Activated CD8-positive, alpha-beta memory T cell treated with anti-CD3 and anti-CD28 coated beads for 1 hour (primary cell): ENCODE measurements at places on chromosomes 3 and 15.

GRCh38 chr15:53565721-53566120 lies 193.7 kb downstream of the WDR72 start:
- DNase-seq, result no peak

GRCh38 chr15:37967788-37968187 lies 33.3 kb downstream of the TMCO5A start:
- no peak for DNase-seq

- DNase-seq, result no peak
These were observed 2.5 kb upstream of the ADIPOQ start for GRCh38 chr3:186839874-186840641.

GRCh38 chr3:64264501-64265109 lies 39.3 kb upstream of the PRICKLE2 start:
- no peak for DNase-seq

DNA sequence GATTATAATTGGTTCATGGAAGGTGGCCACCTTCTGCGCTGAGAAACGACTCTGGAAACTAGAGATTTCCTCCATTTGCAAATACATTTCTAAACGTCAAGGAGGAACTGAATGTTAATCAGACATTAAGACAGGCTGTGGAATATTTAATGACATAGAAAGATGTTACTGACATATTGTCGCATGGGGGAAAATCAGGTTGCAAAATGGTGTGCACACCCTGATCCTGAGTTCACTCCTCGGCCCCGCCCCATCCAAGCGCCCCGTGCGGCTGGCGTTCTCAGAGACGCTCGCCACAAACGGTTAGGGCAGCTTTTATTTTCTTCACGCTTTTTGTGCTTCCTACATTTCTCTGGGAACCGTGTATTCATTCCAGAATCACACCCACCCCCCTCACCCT lies 10.7 kb downstream of the H1-8 start:
- no peak for DNase-seq

GRCh38 chr3:132180337-132180791 lies 136.8 kb upstream of the ACP3 start:
- DNase-seq, result no peak

DNA sequence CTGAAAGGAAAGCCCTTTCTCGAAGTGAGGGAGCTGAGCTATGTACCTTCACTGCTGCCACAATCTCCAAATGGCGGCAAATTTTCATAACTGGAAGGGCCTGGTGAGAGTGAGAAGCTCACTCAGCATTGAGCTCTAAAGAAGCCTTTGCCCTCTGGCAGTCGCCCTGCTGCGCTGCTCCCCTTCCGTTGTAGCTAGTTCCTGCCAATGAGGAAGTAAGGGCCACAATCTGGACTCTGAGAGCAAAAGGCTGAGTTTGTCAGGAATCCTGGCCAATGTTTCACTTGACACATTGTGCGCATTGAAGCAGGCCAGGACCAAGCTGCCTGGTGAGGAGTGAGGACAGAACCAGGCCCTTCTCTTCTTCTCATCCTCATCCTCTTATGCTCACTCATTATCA lies 579.5 kb downstream of the PDCD6IP start:
- DNase-seq, result no peak

GRCh38 chr3:50121072-50122032 lies 32.6 kb downstream of the RBM5 start:
- peak; percentile 54 for DNase-seq

- DNase-seq, result no peak
These were observed 531 bp upstream of the BLOC1S6 start for GRCh38 chr15:45586601-45587094.

- DNase-seq, result no peak
These were observed 75.4 kb upstream of the LARS2 start for GRCh38 chr3:45312836-45313493.

DNA sequence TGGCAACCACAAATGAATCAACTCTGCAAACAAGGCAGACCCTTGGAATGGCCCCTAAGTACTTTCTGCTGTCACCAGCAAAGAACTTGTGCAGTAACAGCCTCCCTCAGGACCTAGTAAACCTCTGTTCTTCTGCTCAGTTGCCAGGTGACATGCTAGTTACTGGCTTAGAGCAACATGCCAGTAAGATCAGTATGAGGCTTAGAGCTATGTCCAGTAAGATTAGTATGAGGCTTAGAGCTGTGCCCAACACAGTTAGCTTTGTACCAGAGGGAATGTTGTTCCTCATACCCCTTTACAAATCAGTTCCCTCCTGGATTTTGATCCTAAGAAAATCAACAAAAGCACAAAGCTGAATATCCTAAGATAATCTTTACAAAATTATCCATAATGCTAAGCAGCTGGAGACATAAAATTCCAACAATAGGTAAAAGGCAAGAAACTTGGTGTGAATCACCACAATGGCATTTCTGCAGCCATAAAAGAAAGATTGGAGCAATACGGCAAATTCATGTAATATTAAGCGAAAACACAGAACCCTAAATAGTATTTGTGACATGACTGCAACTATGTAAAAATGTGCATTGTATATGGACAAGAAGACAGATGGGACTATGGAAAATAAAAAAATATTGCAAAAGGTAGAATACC lies 107.3 kb upstream of the LPP start:
- DNase-seq, result no peak

- no peak for DNase-seq
These were observed 49.5 kb downstream of the GLDN start for GRCh38 chr15:51390966-51391422.

- DNase-seq, result no peak
These were observed 46.4 kb upstream of the PHLDB2 start for GRCh38 chr3:111812701-111813100.

- no peak for DNase-seq
These were observed 38.7 kb upstream of the MUC13 start for GRCh38 chr3:124973290-124973689.

- DNase-seq, result no peak
These were observed 17.6 kb upstream of the TRAT1 start for GRCh38 chr3:108804966-108805365.

- no peak for DNase-seq
These were observed 53.1 kb upstream of the IP6K2 start for GRCh38 chr3:48770192-48770502.

GRCh38 chr15:100048736-100049135 lies 293.0 kb downstream of the ADAMTS17 start:
- no peak for DNase-seq

- no peak for DNase-seq
These were observed 21.0 kb downstream of the SNAPC5 start for GRCh38 chr15:66476535-66476934.

DNA sequence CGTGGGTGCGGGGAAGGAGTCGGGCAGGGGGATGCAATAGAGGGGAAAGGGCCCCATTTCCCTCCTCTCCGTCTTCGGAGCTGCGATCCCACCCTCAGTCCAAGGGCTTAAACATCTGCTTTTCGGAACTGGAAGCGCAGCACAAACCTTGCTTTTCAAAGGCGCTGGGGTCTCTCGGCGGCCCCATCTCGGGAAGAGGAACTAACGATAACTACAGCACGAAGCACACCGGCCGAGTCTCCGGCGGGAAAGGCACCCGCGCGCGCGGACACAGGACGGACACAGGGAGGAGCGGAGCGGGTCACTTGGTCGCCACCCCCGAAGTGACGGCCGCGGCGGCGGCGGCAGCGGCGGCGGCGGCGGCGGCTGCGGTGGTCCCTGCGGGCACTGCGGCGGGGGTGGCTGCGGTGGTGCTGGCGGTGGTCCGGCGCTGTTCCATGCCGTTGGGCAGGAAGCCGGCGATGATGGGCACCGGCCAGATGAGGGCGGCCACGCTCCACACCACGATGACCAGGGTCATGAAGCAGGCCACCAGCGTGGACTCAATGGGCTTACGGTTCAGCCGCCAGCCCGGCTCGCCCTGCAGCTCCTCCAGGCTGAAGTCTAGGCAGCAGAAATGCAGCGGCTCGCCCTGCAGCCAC lies 1.1 kb downstream of the TMEM158 start:
- DNase-seq, result no peak

DNA sequence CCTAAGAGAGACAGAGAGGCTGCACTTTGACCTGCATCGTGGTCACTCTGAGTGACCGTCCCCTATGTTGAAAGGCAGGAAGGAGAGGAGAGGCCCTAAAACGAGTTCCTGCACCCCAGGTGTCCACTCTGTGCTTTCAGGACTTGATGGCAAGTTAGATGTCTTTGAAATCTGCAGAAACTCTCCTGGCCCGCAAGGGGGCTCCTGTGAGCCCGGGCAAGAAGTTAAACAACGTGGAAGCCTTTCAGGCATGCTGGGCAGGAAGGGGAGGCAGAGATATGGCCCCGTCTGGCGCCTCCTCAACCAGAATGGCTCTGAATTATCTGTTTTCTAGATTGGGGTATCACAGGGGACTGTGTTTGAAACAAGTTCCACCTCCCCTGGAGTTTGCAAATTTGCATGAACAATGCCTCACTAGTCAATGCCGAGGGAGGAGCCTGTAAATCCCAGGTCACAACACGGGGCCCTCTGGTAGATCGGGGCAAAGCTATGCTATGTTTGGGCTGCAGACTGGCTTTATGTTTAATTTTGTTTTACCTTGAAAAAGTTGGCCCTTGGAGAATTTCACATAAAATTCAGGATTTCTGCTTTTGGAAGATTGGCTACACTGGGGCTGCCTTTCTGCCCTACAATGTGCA lies 9.8 kb downstream of the CTXND1 start:
- DNase-seq, result no peak

GRCh38 chr3:184175981-184176376 lies 1.3 kb downstream of the AP2M1 start:
- no peak for DNase-seq

GRCh38 chr3:125022206-125022605 lies 33.6 kb downstream of the HEG1 start:
- DNase-seq, result no peak

DNA sequence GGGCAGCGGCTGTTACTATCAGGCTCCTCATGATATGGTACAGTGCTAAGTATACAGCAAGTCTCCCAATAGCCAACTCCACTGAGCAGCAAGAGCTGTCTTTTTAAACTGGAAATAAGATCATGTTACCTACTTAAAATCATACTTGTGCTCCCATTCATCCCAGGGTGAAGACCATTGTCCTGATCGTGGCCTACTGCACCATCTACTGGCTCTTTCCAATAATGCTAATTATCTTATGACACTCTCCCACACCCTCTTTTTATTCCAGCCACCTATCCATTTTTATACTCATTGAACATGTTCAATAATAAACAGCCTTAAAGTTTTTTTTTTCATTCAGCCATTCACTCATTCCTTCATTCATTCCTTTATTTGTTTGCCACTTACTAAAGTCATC lies 117.7 kb downstream of the GBE1 start:
- no peak for DNase-seq

DNA sequence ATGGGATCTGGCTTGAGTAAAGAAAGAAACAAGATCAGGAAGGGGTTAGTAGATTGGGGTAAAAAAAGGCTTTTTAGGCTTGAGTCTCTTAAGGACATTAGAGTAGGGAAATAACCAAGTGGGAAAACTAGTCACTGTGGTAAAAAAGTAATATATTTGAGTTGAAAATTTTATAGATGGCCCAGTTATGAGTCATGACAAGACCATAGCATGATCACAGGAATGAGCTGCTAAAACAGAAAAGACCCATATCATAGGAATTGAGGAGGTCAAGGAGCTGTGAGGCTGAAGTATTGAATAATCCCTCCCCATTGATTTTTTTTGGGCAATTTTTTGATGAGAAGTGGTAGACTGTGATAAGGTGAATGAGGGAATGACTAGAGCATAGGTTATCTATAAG lies 69.2 kb upstream of the TBC1D5 start:
- no peak for DNase-seq

DNA sequence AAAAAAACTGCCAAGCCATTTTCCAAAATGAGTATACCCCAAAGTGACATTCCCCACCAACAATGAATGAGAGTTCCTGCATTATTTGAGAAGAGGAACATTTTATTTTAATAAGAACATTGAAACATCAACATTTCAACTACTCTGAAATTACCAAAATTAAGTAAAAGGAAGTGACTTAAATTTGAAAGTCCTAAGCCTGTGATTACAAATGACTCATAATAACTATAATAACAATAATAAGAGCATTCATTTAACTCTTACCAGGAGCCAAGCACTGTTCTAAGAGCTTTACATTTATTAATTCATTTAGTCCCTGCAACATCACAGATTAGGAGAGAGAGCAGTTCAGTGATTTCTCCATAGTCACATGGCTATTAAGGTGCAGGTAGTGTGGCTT lies 32.4 kb downstream of the LRRC28 start:
- DNase-seq, result no peak

- no peak for DNase-seq
These were observed 20.7 kb downstream of the HGD start for GRCh38 chr3:120661106-120661905.

GRCh38 chr3:31448035-31448881 lies 84.5 kb upstream of the STT3B start:
- no peak for DNase-seq

DNA sequence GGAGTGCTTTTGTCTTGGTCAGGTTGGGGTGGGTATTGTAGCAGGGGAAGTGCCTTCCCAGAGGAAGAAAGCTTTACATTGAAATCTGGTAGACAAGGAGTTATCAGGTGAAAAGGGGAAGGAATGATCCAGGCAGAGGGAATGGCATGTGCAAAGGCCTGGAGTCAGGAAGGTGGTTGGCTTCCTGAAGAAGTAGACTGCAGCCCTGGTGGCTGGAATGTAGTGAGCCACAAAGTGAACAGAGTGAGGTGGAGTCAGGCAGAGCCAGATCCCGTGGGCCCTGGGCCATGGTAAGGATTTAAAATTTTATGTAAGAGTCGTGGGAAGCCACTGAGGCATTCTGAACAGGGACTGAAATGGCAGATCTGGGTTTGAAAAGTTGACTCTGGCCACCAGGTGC lies 58.3 kb downstream of the RAB11A start:
- no peak for DNase-seq

GRCh38 chr15:67774626-67775025 lies 50.7 kb upstream of the SKOR1 start:
- DNase-seq, result no peak

DNA sequence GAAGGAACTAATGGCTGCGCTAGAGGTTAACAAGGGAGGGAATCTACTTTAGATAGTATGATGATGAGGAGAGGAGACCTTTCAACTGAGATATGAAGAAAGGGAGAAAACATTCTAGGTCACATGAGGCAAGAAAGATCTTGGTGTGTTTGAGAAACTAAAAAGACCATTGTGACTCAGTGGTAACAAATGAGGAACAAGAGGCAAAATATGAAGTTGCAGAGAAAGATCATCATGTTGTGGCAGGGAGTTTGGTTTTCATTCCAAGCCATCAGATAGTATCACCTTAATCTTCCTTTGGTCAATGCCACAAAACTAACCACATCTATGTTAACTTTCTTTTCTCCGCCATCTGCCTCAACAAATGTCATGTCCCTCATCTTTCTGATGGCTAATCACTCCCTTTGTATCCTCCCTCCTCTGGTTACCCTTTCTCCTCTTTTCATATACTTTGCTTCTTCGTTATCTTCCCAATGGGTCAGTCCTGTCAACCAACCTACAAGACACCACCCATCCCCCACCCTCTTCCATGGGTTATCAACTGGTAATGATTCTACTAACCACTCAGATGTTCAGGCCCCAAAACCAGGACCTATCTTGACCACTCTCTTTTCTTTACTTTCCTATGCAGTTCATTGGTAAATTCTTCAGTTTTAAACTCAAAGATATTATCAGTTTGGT lies 2.4 kb upstream of the PDCD6IP start:
- no peak for DNase-seq

GRCh38 chr15:79778378-79778990 lies 118.3 kb downstream of the MTHFS start:
- no peak for DNase-seq
